K562 (cell line): ENCODE measurements at places on chromosomes 3 and 15. TPM values are rescaled to one million over a fixed set of nuclear protein-coding genes. Genes with fewer than 3 reads are reported as not detected.

EPB42 gene
- 1.3 and 1.7 TPM in 2 replicates for total RNA-seq

- DNase-seq, result no peak
Observed at GRCh38 chr3:127475975-127476705, 114.4 kb downstream of the TPRA1 start.

MAP1A gene
- 18.6 and 20.3 TPM in 2 replicates for total RNA-seq

DNA sequence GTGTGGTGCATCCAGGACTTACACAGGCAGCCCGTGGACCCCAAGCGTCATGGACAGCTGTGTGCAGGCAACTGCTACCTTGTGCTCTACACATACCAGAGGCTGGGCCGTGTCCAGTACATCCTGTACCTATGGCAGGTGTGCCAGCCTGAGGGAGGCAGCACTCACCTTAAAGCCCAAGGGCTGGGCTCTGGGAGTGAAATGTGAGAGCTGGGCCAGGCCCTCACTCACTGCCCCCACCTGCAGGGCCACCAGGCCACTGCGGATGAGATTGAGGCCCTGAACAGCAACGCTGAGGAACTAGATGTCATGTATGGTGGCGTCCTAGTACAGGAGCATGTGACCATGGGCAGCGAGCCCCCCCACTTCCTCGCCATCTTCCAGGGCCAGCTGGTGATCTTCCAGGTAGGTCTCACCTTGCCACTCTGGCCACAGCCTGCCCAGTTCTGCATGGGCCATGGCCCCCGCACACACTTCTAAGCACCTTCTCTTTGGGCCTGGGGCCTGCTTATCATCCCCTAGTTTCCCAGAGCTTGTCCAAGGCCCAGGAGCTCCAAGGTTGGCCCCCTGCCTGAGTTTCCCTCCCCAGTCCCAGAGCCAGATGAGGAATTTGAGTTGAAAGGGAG, 11.0 kb downstream of the VILL start:
- peak; percentile 26 for DNase-seq

GRCh38 chr3:908839-909238, 184.0 kb upstream of the CNTN6 start:
- no peak for DNase-seq

DNA sequence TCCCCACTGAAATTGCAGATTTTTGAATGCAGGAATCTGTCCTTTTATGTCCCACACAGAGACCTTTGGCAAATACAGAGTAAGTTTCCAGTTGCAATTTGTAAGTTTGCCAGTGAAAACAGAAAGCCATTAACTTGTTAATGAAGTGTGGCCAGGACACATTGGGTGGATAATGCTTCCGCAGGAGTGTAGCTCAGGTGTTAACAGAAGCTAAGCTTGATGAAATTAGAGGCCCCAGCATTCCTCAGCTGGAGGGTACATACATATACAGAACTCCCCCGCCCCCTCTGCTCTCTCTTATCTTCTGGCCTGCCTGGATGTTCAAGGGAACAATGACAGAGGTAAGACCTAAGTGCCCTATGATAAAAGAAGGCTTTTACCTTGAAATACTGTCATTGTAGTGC, 8.1 kb upstream of the LRRC2 start:
- no peak for DNase-seq

DNA sequence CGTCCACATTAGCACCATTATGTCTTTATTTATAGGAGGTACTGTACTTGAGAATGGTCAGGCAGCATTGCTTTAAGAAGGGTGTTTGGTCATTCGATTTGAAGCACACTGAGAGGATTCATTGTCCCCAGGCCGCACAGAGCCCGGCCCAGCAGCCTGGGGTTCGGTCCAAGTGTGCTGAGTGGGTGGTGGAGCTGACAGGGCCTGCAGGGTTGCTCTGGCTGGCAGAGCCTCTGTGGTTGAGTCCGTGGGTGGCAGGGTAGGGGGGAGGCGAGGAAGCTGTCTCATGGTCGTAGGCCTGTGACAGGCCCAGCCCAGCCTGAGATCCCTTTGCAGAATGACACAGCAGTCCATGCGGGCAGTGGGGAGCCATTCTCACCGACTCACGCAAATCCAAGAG, 227.7 kb upstream of the TOPAZ1 start:
- DNase-seq, result peak; percentile 33

- DNase-seq, result no peak
Observed at GRCh38 chr15:74442063-74442462, 8.3 kb upstream of the SEMA7A start.

DNA sequence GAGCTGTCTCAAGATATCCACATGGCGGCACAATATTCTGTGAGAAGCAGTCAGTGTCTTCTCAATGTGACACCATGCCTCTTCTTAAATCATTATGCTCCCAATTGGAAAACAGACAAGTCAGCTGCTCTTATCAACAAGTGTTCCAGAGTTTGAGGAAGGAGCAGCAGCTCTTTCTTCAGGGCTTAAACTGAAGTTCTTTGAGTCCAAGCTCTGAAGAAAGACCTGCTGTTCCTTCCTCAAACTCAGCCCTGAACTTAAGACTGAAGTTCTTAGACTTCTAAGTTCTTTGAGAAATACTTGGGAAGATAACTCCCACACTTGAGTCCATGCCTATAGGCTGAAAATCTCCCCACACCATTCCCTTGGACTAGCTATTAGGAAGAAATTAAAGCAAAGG, 43.4 kb downstream of the NPTN start:
- DNase-seq, result no peak

HTR3E gene
- not detected in 2 replicates for total RNA-seq

- peak; percentile 33 for DNase-seq
Observed at GRCh38 chr3:194326192-194326967, 24.7 kb downstream of the CPN2 start.

NMNAT3 gene
- total RNA-seq, result 6.8 and 7.1 TPM in 2 replicates
